ENCODE measurements at places on chromosomes 2 and 18.

GRCh38 chr2:100246163-100247145 is 75.8 kb downstream of the LONRF2 start:
- no peak for DNase-seq

DNA sequence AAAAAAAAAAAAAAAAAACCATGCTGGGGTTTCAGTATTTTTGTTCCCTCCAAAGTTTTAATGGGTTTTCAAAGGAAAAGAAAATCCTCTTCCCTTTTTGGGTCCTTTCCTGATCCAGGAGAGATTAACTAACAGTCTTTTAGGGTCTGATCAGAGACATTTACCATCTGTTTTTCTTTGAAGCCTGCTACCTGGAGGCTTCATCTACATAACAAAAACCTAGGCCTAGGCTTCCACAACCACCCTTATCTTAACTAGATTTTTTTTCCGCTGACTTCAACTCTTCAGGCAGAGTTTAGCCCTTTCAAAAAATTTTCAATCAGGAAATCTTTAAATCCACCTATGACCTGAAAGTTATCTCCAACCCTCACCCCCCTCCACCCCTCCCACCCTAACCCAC is 154.7 kb downstream of the MBD2 start:
- no peak for DNase-seq

DNA sequence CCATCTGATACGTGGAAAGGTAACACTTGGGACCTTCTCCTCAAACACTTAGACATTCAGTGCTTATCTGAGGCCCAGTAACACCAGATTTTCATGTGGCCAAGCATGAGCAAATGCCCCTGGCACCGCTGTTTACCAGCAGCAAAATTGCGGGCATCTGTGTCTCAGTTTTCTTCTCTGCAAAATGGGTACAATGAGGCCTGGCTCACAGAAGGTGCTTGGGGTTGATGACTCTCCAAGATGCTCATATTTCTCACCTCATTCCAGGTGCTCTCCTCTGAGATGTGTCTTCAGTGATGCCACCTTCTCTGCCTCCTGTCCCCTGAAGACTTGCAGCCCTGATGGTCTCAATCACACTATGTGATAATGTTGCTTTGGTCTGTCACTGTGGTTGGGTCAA is 321.7 kb downstream of the TSN start:
- DNase-seq = no peak

- DNase-seq = no peak
Measured at GRCh38 chr2:144166743-144167142, 353.2 kb downstream of the ZEB2 start.

GRCh38 chr18:33682436-33682835 is 104.4 kb downstream of the ASXL3 start:
- no peak for DNase-seq

DNA sequence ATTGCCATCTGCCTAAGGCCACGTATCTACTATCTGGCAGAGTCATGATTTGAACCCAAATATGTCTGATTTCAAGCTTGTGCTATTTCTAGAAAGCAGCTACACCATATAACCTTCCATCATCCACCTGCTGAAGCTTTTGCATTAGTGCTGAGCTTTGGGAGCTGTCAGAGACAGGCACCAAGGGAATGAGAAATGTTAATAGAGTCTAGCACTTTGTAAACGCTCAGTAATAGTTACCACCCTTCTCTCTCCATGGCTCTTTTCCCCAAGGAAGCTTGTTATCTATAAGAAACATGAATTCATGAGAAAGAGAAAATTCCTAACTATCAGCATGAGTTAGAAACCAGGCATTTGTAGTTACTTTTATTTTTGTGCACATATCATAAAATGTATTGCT is 151.5 kb downstream of the CPS1 start:
- no peak for DNase-seq

GRCh38 chr2:71789556-71790204 is 336.3 kb downstream of the DYSF start:
- DNase-seq = peak; percentile 58

DNA sequence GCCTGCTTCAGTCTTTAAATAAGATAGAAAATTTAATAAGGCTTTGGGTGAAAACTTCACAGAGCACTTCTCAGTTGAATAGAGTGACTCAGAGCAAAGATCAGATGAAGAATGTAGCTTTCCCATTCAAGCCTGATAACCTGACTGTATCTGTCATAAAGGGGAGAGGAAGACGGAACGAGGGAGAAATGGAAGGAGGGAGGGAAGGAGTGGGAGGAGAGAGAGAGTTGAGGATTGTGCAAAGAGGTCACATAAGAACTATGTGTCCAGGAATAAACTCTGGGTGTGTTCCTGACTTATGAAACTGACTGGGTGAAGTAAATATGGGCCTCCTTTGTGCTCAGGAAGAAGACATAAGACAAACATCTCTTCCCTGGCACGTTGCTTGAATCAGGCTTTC is 385.5 kb downstream of the LPIN1 start:
- DNase-seq = no peak

- no peak for DNase-seq
Measured at GRCh38 chr2:85548608-85548900, 9.6 kb downstream of the MAT2A start.

- peak; percentile 64 for DNase-seq
Measured at GRCh38 chr2:110124939-110125691, 9.5 kb upstream of the MALL start.

GRCh38 chr2:175999283-175999819 is 2.7 kb downstream of the LNPK start:
- DNase-seq = no peak

DNA sequence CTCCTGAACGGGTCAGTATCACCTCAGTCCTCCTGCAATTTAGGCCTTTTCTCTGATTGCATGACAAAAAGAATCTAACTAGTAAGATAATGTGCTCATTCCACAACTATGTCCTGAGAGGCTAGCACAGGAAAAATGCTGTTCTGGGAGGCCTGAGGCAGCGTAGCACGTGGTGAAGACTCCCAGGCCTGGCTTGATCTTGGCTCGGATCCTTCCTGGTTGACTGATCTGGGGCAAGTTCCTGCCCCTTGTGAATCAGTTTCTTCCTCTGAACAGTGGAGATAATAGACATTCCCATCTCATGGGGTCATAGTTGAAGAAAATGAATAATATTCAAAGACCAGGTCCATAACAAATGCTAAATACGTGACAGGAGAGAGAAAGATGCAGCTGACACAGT is 12.3 kb downstream of the FBLN7 start:
- DNase-seq = peak; percentile 87

GRCh38 chr2:10016802-10017258 is 26.5 kb upstream of the KLF11 start:
- no peak for DNase-seq

- no peak for DNase-seq
Measured at GRCh38 chr18:25425024-25425423, 73.1 kb upstream of the ZNF521 start.

GRCh38 chr2:31138037-31138962 is at the start of gene GALNT14:
GALNT14 (minus strand) TSS chr2:31138440; CDS start chr2:31138086, 354 bp downstream.
- DNase-seq = peak; percentile 55

All from fibroblast of skin of abdomen (primary cell).